Activated T-cell treated with anti-CD3 and anti-CD28 coated beads for 48 hours (primary cell): ENCODE measurements at places on chromosomes 12 and 14.

GRCh38 chr12:69052613-69053408, 119.8 kb upstream of the CPM start:
- peak; percentile 38 for DNase-seq

- DNase-seq: no peak
Measured at GRCh38 chr12:85357609-85358008, 77.6 kb downstream of the ALX1 start.

- DNase-seq: no peak
Measured at GRCh38 chr14:37143475-37143874, 28.9 kb downstream of the SLC25A21 start.

GRCh38 chr12:43237238-43237879, 314.6 kb downstream of the ADAMTS20 start:
- DNase-seq: no peak

DNA sequence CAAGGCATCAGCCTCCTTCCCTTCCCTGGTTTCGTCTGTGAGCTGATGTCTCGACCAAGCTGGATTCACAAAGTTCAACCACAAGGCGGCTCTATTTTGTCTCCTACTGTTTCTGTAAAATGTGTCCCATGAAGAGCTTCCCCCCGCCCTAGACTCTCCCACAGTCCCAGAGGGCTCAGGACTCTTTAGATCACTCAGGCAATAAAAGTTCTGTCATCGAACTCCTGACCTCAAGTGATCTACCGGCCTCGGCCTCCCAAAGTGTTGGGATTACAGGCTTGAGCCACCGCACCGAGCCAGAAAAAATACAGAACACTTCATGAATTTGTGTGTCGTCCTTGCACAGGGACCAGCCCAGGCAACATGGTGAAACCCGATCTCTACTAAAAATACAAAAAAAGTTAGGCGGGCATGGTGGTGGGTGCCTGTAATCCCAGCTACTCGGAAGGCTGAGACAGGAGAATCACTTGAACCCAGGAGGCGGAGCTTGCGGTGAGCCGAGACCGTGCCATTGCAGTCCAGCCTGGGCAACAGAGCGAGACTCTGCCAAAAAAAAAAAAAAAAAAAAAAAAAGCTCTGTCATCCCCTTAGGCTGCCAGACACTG, 149.4 kb downstream of the BCL11B start:
- DNase-seq: no peak

- DNase-seq: no peak
Measured at GRCh38 chr14:73153272-73153671, 17.0 kb downstream of the PSEN1 start.

DNA sequence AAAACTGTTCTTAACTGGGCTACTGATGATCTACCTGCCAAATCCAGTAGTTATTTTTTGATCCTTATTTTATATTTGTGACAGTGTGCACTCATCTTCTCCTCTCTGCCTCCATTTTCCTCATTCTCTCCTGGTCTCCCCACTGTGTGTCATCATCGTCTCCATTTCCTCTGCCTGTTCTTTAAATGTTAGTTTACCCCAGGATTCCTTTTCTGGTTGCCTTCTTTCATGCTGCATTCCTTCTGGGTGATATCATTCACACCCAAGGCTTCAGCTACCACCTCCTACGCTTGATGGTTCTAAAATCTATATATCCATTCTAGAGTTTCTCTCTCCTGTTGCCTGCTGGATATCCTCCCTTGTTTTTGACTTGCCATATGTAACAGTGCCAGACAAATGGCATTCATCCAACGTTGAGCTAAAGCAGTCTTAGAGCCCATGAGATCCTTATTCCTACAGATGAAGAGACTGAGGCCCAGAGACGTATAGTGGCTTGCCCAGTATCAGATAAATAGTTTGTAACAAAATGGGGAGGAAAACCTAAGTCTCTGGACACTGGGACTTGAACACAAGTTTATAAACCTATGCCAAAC, 109.5 kb downstream of the DIP2B start:
- no peak for DNase-seq

DNA sequence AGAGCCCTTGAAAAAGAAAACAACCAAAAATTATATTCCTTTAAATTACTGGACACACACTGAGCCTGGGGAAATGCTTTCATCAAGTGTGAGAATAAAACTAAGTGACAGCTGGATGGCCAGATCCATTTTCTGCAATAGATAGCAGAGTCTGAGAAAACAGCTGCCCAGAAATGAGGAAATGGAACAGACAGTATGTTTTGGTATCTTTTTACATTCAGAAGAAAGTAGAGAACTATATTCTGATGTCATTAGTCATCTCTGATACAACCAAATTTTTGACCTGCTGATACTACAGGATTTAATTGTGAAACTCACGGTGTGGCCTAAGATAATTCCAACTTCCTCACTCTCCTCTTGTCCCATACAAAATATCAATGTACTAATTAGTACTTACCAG, 78.2 kb downstream of the HMGA2 start:
- DNase-seq: no peak

GRCh38 chr12:17326649-17327048, 720.7 kb upstream of the LMO3 start:
- no peak for DNase-seq

DNA sequence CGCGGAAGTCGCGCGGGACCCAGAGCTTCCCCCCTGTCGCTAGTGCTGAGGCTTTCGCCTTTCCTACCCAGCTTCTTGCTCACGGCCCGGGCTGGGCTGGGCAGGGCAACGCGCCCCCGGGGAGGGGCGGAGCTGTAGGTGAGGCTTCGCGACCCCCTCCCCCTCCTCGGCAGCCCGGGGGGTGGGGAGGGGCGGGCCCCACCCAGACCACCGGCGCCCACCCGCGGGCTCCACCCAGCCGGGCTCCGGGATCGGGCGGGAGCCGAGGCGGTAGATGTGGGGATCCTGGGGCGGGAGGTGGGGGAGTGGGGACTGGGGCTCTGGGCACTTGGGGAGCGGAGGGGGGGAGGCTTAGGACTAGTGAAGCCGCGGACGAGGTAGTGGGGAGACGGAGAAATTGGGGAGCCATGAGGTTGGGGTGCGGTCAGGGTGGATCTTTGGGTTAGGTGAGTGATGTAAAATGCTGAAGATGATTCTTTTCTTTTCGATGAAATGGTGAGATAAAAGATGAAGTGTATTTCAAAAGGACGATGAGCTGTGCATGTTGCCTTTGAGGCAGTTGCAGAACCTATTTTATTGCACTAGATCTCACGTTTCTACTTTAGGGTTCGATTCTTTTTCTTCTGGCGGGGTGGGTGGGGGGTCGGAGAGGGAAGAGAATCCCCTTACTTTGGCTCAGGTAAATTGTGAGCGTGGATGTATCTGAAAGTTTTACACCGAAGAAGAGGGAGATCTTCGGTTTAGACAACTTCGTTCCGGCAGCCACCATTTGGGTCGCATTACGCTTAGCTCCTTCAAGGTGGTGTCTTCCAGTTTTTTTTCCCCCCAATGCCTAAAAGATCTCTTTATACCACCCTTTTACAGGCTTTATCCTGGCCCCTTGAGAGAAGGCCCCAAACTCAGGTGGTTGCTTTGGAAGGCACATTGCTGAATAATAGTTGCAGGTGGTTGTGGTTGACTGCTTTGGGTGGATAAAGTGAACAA, 619 bp downstream of the ERC1 start:
- DNase-seq: no peak

GRCh38 chr14:23829736-23830471, 123.7 kb upstream of the DHRS4 start:
- no peak for DNase-seq

DNA sequence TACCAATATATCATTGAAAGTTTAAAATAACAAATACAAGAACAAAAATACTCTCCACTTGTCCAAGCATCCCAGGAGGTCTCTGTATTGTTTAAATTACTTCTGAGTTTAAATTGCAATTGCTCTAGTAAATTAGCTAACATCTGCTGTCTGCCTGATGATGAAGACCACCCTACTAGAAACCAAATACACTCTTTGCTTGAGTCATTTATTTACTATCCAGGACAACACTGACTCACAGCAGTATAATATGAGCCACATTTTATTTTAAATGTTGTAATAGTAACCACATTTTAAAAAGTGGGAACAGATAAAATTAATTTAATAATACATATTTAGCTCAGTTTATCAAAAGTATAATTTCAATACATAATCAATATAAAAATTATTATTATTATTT, 62.9 kb upstream of the EEA1 start:
- DNase-seq: no peak
